GM06990 (cell line): ENCODE measurements at places on chromosomes 6 and 20.

- no peak for DNase-seq
Measured at GRCh38 chr6:64874776-64875175, 832.2 kb downstream of the EYS start.

DNA sequence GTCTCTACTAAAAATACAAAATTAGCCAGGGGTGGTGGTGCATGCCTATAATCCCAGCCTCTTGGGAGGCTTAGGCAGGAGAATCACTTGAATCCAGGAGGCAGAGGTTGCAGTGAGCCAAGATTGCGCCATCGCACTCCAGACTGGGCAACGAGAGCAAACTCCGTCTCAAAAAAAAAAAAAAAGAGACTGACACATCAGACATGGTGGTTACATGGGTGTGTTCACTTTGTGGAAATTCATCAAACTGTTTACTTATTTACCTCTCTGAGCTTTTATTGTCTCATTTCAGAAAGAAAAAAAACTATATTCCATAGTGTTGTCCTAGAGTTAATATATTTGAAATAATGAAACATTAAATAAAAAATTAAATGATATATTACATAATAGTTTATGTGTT lies 64.8 kb downstream of the MBOAT1 start:
- no peak for DNase-seq

- DNase-seq: no peak
Measured at GRCh38 chr6:142871910-142872331, 73.1 kb downstream of the HIVEP2 start.

GRCh38 chr6:52409499-52409898 lies 10.6 kb upstream of the EFHC1 start:
- no peak for DNase-seq

DNA sequence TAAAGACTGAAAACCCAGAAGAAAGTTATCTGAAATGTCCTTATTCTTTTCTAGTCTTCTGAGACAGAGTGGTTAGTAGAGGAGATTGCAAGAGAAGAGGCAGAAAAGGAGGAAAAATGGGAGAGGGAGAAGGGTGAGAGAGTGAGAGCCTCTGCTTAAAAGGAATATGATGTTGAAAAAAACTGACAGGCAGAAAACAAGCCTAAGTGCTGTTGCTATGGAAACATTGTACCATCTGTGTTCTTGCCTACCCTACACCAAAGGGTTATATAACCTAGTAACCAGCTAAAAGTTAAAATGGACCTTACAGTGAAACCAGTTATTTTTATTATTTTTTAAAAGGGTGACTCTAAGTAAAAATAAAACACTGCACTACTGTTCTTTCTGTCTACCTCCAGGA lies 28.3 kb upstream of the SH3BGRL2 start:
- DNase-seq: no peak

DNA sequence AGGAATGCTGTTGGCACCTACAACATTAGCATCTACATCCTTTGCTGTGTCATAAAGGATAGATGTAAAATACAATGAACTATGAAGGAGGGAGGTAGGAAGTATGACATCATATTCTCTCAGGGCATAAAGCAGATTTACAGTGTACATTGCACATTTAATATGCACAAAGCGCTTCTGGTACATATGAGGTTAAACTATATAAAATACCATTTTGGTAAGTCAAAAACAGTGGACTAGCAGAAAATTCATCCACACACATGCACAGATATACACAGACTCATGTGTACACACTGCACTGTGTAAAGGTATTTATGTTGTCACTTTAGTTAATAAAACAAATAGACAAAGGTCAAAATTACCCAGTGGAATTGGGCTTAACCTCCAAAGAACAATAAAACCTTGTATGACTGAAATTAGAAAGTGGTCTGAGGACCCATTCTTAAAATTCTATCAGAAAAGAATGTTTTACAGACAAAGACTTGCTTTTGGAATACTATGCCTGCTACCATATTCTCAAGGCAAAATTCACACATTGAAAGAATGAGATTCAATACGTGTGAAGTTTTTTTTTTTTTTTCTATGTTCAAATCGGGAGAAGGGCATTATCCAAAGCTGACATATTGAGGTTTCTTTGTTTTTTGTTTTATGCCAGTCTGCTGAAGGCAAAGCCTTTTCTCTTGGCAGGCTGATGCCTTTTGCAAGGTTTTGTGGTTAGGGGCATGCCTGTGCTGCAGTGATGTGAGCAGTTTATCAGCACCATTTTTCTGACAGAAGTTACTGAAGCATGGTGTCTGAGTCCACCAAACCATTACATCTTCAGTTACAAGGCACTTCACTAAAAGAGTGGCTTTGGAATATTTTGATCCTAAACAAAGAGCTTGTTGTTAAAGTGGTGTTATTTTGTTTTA lies 199.0 kb downstream of the PLCB1 start:
- no peak for DNase-seq

GRCh38 chr6:141210901-141211300 lies 921.8 kb upstream of the GJE1 start:
- no peak for DNase-seq

- DNase-seq: no peak
Measured at GRCh38 chr6:25922301-25922700, 8.2 kb downstream of the SLC17A2 start.

GRCh38 chr6:25056130-25056529 lies 120.4 kb upstream of the RIPOR2 start:
- DNase-seq: peak; percentile 54

DNA sequence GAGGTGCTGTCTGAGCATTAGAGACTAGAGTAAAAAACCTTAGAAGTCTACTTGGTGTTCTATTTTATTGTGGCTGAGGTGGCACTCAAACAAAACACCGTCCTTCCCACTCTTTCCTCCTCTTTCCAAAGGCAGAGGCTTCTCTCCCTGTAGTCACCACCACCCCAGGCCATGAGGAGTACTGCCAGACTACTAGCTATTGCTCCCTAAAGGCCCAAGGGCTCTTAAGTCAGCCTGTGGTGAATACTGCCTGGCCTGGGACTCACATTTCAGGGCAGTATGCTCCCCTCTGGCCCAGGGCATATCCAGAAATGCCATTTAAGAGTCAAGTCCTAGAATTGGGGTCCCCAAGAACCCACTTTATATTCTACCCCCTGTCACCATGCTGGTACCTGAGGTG lies 309.7 kb upstream of the IMPG1 start:
- no peak for DNase-seq

DNA sequence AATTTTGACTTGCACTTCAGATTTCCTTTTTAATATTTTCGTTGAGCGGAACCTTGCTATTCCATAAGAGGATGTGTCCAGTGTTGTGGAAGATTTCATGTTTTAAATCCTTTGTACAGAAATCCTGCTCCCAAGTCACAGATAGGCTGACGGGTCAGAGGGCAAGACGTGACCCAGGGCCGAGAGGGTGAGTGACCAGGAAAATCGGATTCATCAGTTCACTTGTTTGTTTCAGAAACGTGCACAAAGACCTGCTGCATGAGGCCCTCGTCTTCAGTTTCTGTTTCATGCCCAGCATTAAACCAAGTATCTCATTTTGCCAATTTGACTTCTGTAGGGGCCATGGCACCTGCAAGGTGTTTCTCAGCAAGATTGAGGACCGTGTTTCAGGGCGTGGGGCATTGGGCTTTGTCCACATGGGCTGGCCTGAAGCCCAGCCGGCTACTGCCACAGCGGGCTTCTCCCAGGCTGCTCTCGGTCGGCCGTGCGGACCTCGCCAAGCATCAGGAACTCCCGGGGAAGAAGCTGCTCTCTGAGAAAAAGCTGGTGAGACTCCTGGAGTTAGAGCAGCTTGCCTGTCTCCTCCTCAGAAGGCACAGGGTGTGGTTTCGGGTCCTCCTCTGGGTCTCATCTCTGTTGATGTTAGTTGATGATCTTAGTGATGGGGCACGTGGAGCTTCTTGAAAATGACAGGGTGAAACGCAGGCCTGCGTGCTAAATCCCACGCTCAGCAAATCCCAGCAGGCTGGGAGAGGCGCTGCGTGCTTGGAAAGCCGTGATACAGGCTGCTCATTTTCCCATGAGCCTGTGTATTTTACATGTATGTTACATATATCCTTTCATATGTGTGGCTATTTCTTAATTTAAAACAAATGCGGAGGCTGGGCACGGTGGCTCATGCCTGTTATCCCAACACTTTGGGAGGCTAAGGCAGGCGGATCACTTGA lies 10.5 kb downstream of the MTG2 start:
- no peak for DNase-seq

DNA sequence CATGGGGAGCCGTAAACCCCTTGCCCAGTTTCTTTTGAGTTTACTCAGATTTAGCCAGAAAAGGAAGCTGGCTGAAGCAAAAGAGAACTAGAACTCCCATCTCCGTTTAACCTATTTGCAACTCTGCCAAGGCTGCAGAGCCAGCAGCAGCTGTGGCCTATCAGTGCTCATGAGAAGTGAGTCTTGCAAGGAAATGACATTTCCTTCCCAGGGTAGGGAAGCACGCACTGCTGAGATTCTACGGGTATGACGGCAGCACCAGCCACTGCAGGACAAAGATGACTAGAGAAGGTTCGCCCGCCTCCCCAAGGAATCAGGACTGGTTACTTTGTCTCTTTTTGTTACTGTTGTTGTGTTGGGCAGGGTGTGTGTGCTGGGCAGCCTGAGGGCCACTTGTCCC lies 47.6 kb downstream of the PPP1R3G start:
- DNase-seq: peak; percentile 60

- DNase-seq: peak; percentile 93
Measured at GRCh38 chr6:27138837-27139755, 108.4 kb upstream of the PRSS16 start.

- no peak for DNase-seq
Measured at GRCh38 chr20:7180256-7181045, 413.0 kb downstream of the BMP2 start.

GRCh38 chr6:111381123-111381522 lies 101.9 kb downstream of the REV3L start:
- DNase-seq: no peak

DNA sequence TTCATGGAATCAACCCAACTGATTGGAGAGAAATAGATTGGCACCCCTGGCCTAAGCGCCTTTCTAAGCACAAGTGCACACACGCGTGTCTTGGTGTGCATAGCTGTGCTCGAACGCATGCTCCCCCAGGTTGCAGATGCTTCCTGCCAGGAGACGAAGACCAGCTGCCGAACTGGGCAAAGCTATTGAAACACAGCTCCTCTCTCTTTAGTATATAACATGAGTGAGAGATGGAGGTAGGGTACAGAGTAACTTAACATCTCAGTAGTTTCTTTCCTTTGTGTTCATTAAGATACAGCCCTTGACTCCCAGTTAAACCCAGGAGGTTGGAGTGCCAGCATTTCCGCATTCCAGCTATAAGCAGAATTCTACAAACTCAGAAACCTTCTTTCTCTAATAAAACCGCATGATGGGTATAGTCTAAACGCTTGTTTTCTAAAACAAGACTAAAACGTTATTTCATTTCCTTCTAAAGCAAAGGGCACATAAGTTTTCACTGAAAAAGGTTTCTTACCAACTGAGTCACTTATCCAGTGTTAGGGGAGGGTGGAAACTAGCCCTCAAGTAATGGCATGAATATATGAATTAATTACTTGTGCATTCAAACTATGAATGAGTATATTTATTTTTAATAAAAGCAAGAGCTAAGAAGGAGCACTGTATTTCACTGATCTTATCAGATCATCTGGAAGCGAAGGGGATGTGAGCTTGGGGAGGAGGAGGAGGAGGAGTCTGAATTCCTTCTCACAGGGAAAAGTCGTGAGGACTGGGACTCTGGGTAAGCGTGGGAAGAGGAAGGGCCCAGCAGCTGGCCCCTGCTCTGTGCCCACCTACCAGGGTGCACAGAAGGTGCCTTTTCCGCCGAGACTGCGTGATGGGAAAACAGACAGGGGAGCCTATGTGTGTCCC lies 179.2 kb downstream of the TMEM242 start:
- DNase-seq: no peak
